Brain microvascular endothelial cell (primary cell): ENCODE measurements at places on chromosomes 5 and 9.

DNA sequence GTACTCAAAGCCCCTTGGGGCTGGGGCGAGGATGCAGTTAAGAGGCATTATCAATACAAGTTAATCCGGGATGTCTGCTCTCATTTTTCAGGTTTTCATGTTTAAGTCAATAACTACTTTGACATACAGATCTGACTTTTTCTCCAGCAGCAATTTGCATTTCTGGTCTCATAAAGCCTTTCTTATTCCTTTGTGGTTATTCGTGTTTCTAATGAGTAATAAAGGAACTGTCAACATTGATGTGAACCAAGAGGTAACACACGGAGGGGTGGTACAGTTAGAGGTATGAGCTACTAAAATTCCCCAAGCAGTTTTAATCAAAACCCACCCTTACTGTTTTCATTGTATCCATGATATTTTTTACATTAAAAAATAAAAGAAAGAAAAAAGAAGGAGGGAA lies 138.0 kb upstream of the NFIB start:
- no peak for DNase-seq

DNA sequence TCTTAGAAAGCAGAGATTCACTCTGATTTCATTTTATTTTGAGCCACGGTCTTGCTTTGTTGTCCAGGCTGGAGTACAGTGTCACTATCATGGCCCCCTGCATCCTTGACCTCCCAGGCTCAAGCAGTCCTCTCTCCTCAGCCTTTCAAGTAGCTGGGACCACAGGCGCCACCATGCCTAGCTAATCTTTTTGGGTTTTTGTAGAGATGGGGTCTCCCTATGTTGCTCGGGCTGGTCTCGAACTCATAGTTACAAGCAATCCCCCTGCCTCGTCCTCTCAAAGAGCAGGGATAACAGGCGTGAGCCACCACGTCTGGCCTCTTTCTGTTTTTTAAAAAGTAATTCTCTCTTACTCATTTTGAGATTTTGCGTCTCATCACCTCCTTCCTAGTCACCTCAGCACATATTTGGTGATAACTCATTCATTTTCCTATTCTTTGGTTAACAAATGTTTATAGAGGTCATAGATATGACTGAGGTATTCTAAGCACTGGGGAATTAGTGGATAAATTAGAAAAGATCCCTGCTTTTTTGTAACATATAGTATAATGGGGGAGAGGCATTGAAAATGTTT lies 10.8 kb upstream of the DCP2 start:
- DNase-seq = no peak

DNA sequence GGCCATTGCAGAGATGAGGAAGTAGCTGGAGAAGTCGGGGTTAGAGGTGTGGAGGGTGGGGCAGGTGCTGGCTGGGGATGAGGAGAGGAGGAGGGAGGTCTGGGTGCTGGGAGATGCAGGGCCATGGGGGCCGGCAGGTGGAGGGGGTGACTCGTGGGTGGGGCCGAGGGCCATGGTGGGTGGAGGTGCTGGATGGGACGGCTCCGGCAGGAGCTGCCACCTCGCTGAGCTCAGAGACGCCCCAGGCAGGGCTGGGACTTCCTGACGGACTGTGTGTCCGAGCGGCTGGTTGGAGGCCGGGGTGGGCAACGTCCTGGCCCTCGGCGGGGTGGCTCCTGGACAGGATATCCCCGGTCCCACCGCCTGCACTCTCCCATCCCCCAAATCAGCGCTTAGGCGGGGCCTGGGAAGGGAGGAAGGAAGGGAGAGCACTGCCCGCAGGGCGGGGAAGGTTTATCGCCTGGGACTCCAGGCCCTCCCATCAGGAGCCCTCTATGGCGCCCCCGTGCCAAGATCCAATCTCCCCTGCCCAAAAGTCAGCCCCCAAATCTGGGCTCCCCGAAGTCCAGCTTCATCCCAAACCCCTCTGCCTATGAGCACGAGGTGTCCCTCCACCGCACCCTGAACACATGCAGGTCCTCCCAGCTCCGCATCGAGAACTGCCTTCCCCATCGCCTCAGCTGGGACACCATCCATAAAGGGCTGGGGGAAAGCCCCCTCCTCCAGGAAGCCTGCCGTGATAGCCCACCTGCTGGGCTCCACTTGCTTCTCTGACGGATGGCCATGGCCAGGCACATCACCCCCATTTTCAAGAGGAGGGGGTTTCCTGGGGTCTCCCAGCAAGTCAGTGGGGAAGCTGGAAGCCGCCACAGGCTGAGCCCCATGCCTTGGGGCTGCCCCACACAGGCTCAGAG lies 58.3 kb upstream of the NOTCH1 start:
- no peak for DNase-seq

DNA sequence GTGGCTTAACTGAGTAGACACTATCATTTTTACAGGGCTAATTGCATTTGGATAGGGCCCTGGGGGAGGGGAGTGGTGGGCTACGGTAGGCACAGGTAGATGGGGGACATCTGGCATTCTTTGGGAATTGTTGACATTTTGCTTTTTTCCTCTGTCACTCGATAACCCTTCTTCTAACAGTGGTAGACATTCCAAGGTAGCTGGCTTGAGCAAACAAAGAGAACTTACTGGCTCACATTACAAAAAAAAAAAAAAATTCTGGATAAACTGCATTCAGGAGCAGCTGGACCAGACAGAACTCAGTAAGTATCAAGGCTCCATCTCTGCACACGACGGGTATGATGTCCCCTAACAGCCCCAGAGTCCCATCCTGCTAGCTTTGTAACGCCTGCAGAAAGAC lies 585.2 kb downstream of the ZNF608 start:
- no peak for DNase-seq

- DNase-seq = no peak
Observed at GRCh38 chr9:93668261-93668871, 92.0 kb downstream of the PHF2 start.

DNA sequence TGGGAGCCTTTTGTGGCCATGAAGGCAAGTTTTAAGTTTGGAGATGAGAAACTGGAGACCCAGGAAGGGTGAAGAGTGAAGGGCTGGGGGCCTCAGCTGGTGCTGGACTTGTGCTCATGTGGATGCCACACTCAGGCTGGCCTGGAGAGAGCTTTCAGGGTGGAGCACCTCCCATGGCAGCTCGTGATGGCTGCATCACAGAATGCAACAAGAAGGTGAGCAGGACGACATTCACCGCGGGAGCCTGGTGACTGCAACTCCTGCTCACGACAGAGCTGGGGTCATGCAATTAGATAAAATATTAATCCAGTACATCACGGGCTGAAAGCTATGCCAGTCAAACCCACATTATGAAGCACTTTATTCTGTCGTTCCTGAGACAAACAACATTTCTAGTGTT lies 59.7 kb downstream of the SEMA4D start:
- DNase-seq = no peak
